Activated CD8-positive, alpha-beta memory T cell treated with anti-CD3 and anti-CD28 coated beads, Interleukin-2, amount 50 U/mL, for 4 hours (primary cell): ENCODE measurements at places on chromosomes 4 and X.
A peak's percentile ranks its signal among the peaks of the same experiment; 100 is the strongest.

- DNase-seq = no peak
These were observed 245.0 kb upstream of the GEMIN8 start for GRCh38 chrX:14274691-14275090.

DNA sequence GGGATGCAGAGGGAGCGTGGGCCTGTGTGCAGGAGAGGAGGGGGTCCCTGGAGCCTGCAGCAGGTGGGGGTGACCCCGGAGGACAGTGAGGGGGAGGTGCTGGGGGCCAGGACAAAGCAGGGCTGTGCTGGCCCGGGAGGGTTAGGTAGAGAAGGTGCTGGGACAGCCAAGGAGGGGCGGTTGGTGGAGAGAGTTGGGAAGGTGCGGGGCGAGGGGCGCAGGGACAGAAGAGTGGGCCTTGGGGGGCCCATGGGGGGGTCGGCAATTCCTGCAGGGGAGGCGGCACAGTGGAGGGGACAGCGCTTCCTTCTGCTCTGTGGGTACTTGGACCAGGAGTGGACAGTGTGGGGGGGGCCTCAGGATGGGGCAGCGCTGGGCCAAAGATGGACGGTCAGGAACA is 32.5 kb downstream of the LRPAP1 start:
- DNase-seq = no peak

DNA sequence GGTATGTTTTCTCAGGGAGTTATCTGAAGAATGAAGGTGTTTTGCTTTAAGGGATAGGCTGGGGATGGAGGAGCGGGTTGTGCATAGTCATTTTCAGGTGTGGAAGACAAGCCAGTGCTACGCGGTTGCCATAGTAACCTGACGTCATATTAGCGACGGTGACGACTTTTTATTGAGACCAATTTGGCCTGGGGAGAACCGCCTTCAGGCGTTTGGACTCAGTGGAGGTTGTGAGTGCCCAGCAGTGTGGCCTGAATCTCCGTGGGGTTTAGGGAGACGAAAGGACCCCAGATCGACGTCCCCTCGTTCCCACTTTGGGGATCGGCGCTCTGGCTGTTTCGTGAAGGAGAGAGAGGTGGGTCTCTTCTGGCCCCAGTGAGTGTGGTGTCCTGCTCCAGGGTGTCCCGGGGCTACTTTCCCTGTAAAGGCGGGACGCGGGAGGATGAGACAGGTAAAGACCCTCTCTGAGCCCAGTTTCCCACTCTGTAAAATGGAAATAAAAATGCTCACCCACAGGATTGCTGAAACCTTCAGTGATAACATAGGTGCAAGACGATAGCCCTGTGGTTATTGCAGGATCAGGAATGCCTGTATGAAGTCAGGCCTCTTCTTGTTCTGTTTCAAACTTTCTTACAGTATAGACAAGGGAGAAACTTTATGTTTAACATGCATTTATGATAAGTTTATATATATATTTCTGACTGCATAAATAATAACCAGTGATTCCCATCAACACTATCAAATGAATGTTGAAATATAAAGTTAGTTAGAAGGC is 48.6 kb downstream of the GPRASP3 start:
- DNase-seq = peak; percentile 75

DNA sequence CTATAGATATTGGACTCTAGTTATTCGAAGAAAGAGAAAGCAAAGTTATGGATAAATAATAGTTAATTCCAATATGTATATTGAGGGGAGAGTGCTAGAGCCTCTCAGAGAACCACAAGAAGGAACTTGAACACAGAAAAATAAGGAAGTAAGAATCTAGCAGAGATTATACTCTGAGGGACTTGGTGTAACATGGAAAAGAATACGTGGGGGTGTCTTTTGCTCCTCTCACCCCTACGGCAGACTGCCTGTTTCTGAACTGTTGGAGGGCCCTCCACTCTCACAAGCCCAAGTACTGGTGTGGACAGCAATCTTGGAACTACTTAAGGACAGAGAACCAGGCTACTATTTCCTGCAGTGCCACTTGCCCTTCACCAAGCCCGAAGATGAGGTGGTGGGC is 1174.4 kb upstream of the PCDH10 start:
- no peak for DNase-seq

GRCh38 chr4:82756061-82756460 is 42.5 kb downstream of the SCD5 start:
- no peak for DNase-seq

GRCh38 chr4:7254736-7255487 is 62.6 kb downstream of the SORCS2 start:
- DNase-seq = no peak

DNA sequence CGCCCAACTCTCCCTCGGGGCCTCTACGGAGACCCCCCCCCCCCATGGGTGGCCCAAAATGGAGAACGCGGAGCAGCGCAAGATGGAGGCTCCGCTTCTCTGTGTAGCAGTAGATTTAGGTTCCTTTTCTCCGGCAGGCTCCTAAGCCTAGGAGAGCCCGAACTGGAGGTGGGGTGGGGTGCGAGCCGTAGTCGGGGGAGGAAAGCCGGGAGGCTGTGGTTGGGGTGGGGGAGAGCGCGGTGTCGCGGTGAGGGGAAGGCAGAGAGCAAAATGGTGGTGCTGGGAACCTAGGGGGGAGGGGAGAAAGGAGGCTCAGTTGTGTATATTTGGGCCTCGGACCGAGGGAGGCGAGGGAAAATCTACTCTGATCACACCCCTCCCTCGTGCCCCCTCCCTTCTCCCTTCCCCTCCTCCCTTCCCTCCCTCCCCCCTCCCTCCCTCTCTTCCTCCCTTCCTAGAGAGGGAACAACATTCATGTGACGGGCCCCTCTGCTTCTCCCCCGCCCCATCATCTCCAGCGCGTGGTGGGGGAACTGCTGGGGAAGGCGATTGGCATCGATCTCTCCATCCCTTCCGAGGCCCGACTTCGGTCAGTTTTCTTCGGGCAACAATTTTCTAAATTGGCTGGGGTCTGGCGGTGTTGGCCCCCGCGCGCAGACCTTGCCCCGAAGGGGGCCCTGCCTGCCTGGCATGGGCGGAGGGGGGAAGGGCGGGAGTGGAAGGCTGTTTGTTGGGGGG is at the start of gene STAG2:
Gene STAG2, plus strand, starts transcription at position 439 of the 738 bp plus-strand sequence. CDS start 60,922 bp downstream, outside the sequence.
- peak; percentile 33 for DNase-seq

DNA sequence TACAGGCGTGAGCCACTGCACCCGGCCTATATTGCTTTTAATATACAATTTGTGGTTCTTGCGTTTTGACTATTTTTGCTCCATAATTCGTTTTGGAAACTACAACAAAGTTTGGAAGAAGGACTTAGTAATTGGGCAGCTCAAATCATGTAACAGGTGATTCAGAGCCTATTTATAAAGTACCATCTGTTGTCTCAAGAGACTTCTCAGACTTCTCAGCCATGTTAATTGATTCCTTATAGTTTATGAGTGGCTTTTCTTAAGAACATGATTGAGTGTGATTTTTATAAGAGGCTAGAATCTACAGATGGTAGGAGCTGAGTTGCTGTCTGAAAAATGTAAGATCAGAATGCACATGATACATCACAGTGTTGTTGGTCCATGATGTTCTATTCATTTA is 240.2 kb downstream of the ADGRL3 start:
- DNase-seq = no peak

DNA sequence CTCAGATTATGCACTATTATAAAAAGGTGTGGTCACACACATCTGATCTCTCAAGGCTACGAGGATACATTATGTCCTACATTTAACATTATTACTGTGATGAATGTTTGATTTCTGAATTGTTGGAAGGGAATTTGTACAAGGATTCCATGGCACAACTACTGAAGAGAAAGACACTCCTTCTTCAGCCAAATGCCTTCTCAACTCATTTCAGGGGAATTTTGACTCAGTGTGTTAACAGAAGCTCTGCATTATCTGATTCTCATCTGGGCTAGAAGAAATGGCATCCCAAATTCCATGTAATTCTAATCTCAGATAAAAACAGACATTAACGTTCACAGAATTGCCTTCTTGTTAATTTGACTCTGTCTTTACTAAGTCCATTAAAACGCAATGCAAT is 477.7 kb downstream of the PDGFC start:
- DNase-seq = no peak

DNA sequence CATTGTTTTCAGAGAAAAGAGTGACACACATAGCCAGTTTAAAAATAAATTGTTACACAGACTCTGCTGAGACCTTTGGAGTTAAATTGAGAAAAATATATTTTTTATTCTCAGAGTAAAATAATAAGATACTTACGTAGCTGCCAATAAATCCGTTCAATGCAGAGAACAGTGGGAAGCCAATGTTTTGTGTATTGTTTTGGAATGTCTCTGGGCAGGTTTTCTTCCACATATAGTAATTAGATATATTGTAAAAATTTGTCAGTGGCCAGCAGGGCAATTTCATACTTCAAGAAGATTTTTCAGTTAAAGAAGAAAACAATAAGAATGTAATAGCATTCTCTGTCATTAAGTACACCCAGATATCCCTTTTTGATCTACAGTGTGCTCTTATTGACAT is 999.5 kb upstream of the INTU start:
- no peak for DNase-seq

GRCh38 chr4:1404573-1405253 is 1.5 kb downstream of the NKX1-1 start:
- DNase-seq = no peak

- DNase-seq = no peak
These were observed 5.0 kb downstream of the FRYL start for GRCh38 chr4:48774760-48775710.

DNA sequence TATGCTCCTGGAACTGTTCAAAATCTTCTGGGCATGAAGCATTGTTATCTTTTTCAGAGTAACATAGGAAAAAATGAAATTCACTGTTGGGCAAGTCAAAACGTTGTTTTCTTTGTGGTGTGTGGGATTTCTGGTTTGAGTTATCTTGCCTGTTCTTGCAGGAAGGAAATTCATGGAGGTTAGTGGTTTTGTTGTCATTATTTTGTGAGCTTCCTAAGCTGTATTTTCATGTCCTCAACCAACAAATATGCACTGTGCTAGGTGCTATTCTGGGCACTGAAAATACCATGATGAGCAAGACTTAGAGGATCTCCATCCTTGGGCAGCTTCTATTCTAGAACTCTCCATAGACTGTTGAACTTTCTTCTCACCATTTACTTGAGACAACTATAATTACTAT is 16.9 kb downstream of the SPINK2 start:
- no peak for DNase-seq

DNA sequence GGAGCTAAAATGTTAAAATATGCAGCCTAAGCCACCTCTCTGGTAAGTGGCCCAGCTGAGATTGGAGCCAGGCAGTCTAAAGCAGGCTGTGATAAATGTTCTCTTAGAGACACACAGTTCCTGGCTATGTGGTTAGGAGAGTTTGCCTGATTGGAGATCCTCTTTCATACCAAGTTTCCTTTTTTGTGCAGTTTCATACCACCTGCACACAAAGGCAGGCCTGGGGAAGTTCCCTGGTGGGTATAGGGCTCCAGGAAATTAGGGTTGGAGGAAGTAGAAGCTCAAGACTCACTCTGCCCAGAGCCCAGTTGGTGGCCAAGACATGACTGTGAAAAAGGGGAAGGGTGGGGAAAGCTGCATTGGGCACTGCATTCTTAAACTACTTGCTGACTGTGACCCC is 16.9 kb downstream of the CYBB start:
- DNase-seq = no peak

DNA sequence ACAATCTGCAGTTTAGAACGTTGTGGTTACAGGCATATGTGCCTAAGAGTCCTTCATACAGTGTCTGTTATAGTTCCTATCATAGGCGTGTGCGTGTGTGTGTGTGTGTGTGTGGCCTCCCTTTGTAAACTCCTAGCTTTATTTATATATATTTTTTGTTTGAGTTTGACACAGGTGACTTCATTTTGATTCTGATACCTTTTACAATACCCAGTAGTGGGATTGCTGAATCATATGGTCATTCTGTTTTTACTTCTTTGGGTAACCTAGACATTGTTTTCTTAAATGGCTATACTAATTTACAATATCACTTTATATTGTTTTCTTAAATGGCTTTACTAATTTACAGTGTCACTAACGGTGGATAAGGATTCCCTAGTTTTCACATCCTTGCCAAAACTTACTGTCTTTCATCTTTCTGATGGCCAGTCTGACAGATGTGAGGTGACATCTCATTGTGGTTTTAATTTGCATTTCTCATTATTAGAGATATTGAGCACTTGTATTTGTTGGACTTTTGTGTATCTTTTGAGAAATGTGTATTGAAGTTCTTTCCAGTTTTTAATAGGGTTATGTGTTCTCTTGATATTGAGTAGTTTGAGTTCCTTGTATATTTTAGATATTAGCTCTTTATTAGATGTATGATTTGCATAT is 211.1 kb upstream of the NUDT6 start:
- DNase-seq = no peak

DNA sequence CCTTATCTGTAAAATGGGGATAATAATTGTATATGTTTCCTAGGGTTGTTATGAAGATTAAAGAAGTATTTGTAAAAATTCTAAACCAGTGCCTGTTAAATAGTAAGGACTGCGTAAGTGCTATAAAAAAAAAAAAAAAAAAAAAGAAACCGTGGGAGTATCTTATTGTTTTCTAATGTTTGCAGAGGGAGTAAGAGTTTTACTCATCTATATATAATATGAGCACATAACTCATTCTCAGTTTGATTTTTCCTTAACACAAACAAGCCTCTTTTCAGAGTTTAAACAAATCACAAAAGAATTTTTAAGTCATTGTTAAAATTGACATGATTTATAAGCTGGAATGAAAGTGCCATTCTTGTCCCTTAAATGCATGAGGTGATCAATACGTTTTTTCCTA is 104.9 kb downstream of the AMELX start:
- no peak for DNase-seq

DNA sequence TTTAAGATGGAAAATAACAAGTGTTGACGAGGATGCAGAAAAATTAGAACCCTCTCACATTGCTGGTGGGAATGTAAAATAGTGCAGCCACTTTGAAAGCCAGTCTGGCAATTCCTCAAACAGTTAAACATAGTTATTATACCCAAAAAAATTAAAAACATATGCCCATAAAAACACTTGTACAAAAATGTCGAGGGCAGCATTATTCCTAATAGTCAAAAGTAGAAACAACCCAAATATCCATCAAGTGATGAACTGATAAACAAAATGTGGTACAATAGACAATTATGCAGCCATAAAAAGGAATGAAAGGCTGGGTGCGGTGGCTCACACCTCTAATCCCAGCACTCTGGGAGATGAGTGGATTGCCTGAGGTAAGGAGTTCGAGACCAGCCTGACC is 6.3 kb downstream of the IDS start:
- no peak for DNase-seq
